ENCODE measurements at places on chromosomes 12 and 14.

DNA sequence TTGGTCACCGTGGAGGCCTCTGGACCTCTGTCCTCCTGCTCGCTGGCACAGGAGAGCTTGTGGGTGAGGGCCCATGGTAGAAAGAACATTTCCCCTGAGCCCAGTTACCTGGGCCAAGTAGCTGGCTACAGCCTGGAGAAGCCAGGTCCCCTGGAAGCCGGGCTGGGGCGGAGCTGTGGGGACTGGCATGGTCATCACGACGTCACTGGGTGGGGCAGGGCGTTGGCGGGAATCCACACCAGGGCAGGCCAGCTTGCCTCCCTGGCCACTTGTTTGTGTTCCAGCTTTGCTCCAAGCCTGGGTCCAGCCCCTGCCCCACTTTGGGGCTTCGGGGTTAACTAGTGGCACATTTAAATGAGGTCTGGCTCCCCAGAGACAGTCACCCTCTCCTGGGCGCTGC is 35.0 kb upstream of the SLC24A4 start:
- DNase-seq: no peak

GRCh38 chr12:9799961-9800360 is 27.3 kb upstream of the KLRF1 start:
- DNase-seq: no peak

GRCh38 chr12:11580125-11580751 is 69.2 kb upstream of the ETV6 start:
- no peak for DNase-seq

DNA sequence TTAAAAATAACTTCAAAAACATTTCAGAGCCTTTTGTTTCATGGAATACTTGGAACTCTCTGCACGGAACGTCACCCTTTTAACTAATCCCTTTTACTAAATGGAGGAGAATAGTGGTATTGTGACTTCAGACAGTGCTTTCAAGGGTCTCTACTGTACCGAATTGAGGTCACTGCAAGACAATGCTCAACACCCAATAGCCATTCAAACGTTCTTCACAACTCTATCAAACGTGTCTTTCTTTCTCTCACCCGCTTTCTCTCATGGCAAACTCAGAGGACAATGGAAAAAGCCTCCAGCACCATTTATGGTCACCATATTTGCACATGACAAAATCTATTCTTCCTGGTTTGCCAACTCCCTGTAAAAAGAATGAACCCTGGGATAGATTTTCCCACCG is 132.1 kb upstream of the SOX5 start:
- DNase-seq: no peak

DNA sequence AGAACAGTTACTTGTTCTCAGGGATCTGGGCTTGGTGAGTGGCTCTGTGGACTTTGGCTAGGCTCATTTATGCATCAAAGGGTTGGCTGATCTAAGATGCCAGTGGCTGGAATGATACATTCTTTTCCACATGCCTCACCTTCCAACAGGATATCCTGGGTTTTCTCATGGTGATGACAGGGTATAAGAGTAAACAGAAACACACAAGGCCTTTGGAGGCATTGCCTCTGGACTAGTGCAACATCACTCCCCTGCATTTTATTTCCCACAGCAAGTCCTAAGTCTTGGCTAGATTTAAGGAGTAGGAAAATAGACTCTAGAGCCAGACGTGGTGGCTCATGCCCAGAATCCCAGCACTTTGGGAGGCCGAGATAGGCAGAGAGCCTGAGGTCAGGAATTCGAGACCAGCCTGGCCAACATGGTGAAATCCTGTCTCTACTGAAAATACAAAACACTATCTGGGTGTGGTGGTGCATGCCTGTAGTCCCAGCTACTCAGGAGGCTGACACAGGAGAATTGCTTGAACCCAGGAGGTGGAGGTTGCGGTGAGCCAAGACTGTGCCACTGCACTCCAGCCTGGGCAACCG is 47.9 kb downstream of the RPH3A start:
- no peak for DNase-seq

DNA sequence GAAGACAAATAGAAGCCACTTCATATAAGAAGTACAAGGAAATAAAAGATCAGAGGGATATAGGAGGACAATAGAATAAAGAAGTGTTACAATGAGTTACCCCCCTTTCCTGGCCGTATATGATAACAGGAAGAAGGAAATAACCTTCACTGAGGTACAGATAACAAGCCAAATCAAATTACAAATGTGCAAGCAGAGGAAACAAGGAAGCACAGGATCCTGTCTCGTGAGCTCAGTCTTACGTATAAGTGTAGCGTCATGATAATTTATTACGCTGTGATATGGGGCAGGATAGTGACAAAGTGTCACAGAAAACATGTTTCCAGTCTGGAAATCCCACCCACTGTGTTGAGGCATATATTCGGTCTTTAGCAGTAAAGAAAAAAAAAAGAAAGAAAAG is 26.5 kb downstream of the CRACR2A start:
- no peak for DNase-seq

DNA sequence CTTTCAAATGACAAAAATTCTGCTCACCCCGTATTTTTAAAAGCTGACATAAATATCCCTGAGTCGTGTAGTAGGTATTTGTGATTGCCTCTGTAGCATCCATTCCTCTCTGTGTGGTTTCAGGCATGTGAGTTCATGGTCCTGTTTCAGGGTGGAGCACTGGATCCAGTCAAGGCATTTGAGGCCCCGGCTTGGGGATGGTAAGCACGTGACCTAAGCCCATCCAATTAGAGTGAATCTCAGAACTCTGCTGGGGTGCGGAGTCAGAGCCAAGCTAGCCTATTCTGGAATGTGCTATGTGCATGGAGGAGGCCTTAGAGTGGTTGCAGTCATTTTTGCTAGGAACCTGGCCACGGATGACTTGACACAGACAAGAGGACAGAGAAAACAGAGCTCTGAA is 4.3 kb upstream of the CSRP2 start:
- DNase-seq: no peak

- DNase-seq: no peak
Measured at GRCh38 chr12:24864796-24865125, 84.1 kb downstream of the BCAT1 start.

DNA sequence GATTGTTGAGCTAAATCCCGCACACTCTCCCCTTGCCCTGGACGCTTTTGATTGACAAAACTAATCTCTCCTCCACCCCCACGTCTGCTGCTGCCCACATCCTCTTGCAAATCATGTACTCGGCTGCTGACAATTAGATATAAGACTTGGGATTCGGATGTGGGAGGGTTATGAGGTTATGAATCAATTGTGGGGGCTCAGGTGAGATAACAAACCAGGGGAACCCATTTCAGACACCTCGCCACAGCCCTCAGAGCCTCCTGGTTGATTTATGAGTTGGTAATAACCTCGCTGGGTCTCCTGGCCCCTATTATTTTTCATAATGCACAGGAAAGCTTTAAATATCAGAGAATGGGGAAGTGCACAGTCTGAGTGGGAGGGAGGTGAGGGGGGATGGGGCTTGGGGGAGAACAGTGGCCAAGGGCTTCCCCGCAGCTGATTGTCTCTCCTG is 449.9 kb downstream of the DPF3 start:
- DNase-seq: peak; percentile 23

DNA sequence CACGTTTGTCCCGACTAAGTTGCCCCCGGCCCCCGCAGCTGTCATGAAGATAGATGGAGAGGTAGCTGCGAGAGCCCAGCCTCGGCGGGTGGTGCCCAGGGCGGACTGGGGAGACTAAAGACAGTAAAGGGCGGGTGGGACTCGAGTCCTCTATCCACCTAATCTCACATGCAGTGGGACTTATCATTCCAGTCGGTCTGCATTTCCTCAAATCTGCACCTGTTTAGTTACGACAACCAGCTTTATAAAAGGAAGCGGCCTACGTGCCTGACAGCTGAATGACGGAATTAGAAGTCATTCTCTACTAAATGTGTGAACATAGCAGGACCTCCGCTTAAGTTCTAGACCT is 109.8 kb upstream of the EGLN3 start:
- no peak for DNase-seq
